Tongue (tissue), 3 donors: ENCODE measurements at places on chromosomes 4 and X. TPM values are rescaled to one million over a fixed set of nuclear protein-coding genes. Genes with fewer than 3 reads are reported as not detected.

TMPRSS11D gene
- 6.6 TPM for total RNA-seq

AMTN gene
- not detected for total RNA-seq

ESX1 gene
- not detected for total RNA-seq

P2RY4 gene
- 0.41 TPM for total RNA-seq

TLR10 gene
- total RNA-seq: 0.41 TPM

HTN1 gene
- not detected for total RNA-seq

STAP1 gene
- total RNA-seq: 0.21 TPM
